ENCODE measurements at places on chromosomes 7 and 10. TPM values are rescaled to one million over a fixed set of nuclear protein-coding genes. Genes with fewer than 3 reads are reported as not detected.

DNA sequence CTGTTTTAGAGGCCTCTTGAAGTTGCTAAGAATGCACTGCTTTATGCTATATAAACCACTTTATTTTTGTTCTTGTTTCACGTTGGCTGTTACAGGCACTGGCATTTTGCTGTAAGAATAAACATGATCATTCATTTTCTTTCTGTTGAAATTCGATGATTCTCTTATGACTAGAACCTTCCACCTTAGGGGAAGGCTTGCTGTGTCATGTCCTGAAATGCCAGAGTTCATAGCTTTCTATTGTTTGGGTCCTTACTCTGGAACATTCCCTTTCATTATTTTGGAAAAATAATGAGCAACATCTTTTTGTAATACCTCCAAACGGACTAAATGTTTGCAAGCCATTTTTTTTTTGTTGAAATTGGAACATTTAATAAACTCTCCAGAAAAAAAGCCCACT is 495.1 kb upstream of the POT1 start:
- no peak for DNase-seq

ITIH5 gene
- total RNA-seq: 0.67 TPM

- DNase-seq: no peak
Measured at GRCh38 chr7:55526329-55526728, 46.0 kb downstream of the VOPP1 start.

MSANTD7 gene
- total RNA-seq: 23.7 TPM

DNA sequence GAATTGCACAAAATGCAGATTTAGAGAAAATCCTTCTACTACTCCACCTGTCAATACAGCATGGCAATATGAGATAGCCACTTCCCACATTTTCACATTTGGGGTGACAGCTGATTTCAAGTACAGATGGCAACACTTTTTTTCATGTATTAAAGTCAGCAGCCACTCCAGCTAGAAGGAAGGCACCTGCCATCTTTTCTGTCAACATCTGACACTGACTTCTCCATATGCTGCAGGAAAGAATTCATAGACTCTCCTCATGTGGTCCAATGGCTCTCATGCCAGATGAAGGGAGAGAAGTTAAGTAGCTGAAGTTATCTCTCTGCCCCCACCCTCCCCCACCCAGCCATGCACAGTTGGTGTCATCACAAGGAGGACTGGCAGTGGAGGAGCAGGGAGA is 912.0 kb downstream of the SORCS1 start:
- no peak for DNase-seq

DNA sequence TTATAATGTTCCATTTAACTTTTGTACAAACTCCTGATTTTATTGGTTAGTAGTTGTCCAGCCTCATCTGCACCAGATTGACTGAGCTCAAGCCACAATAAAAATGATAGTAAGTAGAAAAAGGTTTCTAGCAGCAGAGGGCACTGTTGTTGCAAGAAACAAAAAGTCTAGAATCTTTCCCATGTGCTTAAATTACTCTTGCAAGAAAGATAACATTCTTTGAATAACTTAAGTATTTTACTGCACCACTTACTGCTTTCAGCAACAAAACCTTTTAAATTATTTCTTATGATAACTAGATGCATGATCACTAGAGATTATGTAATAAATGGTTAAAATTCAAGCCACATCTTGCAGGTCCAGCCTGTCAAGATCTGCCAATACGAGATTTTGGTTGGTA is 27.0 kb downstream of the LMOD2 start:
- peak; percentile 7 for DNase-seq

- DNase-seq: no peak
Measured at GRCh38 chr10:7385114-7385513, 25.7 kb downstream of the SFMBT2 start.

CTNNA3 gene
- 2.3 TPM for total RNA-seq

DNA sequence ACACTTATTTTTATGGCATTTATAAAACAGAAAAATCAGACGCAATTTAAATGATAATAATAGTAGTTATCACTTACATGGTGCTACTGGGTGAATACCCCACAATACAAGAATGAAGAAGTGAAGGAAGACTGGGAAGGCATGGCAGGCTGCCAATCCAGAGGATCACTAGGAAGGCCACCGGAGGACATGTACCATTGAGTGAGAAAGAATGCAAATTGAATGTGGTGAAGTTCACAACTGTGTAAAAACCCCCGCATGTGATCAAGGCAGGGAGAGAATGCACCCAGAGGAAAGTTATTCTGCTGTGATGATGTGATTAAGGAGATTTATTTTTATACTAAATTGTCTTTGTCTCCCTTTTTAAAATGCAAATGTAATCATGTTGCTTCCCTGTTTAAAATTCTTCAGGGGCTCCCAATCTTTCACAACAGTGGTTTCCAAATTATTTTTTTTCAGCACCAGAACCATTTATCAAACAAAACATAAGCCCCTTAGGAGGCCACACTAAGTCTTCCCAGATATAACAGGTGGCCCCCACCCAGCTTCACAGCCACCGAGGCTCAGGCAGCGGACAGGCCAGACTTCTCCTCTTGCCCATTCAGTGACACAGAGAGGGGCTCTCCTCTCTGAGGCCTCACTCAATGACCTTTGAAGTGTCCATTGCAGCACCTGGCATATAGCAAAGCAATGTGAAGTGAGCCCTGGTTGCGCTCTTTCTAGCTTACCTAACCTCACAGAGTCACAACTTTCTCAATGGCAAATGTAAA is 59.6 kb downstream of the FRMPD2 start:
- DNase-seq: no peak

GRCh38 chr7:130273933-130274255 is 7.2 kb downstream of the CPA2 start:
- peak; percentile 30 for DNase-seq

GRCh38 chr10:35674843-35675242 is 32.7 kb upstream of the FZD8 start:
- no peak for DNase-seq

DNA sequence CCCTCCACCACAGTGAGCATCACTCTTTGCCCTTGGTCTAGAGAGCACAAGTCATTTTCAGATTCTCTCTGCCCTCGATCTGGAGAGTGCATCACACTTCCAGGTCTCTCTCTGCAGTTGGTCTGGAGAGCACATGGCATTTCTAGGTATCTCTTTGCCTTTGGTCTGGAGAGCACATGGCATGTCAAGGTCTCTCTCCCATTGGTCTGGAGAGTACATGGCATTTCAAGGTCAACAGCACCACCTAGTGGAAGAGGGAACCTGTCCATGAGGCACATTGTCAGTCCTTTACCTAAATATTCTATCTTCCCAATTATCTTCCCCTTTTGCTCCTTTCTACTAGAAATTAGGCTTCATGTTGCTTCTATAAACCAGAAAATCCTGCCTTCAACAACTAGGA is 1139.4 kb downstream of the XPNPEP1 start:
- DNase-seq: no peak

NRG3 gene
- 0.62 TPM for total RNA-seq

- no peak for DNase-seq
Measured at GRCh38 chr10:95403700-95404461, 113.1 kb upstream of the PDLIM1 start.

WDR11 gene
- total RNA-seq: 66.7 TPM

SEPTIN14 gene
- not detected for total RNA-seq

Data from H7 (cell line).